ENCODE measurements at places on chromosomes 2 and 18.

- DNase-seq, result no peak
Measured at GRCh38 chr2:202494300-202495229, 118.4 kb downstream of the BMPR2 start.

DNA sequence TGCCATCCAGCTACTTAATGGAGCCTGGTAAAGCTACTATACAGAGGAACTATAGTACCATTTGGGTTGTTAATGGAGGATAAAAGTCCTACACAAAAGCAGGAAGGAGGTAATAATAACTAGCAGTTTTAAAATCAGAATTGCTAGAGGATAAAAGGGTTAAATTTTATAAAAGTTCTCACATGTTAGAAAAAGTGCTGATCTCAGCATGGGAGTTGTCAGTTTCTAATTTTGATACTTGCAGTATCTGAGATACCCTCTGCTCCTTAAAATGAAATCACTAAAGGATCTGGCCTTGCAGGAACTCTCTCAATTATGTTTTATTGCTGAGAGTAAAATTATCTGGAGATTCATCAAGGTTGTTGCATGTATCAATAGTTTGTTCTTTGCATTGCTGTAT, 272.2 kb upstream of the GYPC start:
- DNase-seq, result no peak

GRCh38 chr2:70574109-70574508, 20.5 kb upstream of the TGFA start:
- no peak for DNase-seq

DNA sequence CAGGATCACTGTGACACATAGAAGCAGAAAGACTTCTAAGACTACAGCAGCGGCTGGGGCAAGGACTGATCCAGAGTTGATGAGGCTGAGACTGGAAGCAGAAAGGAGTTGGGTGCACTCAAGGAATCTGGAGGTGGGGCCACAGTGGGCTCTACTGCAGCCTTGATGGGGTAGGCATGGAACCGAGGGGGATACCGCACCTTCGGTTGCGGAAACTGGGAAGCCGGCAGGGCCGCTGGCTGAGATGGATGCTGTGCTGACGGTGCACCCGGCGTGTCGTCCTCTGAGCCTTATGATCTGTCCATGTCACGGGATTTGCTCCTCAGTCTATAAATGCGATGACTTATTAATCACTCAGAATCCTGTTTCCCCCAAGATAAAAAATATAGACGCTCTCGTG, 473.5 kb upstream of the MYT1L start:
- no peak for DNase-seq

GRCh38 chr2:208112969-208113368, 11.4 kb downstream of the CRYGD start:
- no peak for DNase-seq

GRCh38 chr2:30886080-30886479, 78.8 kb upstream of the CAPN13 start:
- no peak for DNase-seq

DNA sequence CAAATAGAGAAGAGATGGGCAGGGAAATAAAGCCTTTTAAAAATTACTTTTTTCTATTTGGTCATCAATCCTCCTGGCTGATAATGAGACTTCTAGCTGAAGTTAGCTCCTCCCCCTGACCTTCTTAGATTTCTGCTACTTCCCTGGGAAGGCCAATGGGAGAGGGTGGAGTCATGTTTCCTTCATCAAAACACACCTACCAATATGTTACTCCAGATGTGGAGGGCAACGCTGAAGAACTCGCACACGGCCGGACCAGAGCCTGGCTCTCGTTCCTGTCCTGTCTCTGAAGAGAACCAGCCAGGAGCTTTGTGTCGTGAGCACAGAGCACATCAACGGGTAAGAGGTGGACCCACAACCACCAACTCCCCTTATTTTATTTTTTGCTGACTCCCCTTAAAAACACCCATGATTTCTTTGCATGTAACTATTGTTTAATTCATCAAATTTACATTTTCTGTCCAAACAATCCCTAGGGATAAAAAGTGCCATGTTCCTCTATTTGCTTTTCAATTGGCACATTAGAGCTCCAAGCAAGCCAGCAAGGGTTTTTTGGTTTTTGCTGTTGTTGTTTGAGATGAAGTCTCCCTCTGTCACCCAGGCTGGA, 94.9 kb downstream of the ADD2 start:
- DNase-seq, result no peak

DNA sequence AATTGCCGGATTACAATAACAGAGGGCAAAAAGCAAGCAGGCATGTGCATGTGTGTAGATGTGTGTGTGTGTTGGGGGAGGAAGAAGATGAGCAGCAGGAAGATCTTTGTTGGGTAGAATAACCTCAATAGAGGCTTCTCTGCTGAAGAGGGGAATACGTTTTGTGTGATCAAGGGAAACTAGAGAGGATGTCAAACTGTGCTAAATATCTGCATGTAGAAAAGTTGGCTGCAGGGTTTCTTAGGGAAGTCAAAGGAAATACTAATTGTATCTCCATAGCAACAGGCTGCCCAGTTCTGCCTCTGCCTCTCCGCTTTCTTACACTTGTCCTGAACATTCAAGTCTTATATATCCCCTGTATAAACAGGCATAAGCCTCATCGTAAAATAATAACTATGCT, 190.1 kb upstream of the RND3 start:
- no peak for DNase-seq

- DNase-seq, result no peak
Measured at GRCh38 chr2:47062681-47063537, 92.2 kb downstream of the STPG4 start.

DNA sequence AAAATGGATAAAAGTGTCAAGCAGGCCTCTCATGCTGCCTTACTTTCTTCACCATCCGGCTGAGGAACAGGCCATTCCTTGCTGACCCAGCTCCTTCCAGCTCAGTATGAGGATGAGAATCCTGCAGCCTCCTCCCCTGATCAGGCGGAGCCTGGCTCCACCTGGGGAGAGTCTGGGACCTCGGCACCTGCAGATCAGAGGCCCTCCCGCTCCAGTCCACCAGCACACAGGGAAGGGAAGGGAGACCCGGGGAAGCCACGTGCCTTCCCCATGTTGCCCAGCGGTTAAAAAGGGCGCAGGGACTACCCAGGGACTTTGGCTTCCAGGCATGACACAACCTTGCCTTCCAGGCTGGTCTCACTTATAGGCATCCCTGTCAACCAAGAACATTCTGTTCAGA, 172.0 kb downstream of the NDUFA10 start:
- no peak for DNase-seq

GRCh38 chr2:221876016-221876415, 303.9 kb upstream of the EPHA4 start:
- DNase-seq, result no peak

DNA sequence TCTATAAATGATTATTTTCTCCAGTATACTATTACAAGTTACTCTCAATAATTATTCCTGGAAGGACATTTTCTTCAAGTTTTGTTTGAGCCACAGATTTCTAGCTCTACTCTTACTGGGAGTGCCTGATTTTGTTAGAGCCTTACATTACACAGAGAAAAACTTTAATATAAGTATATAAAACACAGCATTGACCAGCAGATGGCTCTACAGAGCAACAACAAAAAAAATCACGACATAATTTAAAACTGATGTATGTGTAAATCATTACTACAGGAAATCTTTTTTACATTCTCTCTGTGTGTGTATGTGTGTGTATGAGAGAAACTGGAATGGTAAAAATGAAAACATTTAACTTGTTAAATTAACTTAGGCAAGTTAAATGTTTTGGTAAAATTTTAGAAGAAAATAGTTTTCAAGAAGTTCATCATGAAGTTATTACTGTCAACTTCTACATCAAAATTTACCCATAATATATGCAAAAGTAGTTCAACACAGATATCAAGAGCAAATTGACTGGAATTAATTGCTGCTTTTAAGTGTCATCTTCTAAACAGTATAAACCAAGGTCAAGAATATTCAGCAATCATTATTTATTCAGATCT, 103.3 kb downstream of the MDH1 start:
- DNase-seq, result peak; percentile 40

GRCh38 chr2:26946841-26947784, 23.3 kb upstream of the MAPRE3 start:
- DNase-seq, result no peak

DNA sequence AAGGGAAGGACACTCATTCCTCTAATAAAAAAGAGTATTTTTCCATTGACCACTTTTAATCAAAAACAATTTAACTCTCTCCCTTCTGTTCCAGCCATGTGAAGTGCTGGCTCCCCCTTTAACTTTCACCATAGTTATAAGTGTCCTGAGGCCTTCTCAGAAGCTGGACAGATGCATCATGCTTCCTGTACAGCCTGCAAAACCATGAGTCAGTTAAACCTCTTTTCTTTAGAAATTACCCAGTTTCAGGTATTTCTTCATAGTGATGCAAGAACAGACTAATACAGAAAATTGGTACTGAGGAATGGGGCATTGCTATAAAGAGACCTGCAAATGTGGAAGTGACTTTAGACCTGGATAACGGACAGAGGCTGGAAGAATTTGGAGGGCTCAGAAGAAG, 643.6 kb upstream of the DDX18 start:
- DNase-seq, result no peak

DNA sequence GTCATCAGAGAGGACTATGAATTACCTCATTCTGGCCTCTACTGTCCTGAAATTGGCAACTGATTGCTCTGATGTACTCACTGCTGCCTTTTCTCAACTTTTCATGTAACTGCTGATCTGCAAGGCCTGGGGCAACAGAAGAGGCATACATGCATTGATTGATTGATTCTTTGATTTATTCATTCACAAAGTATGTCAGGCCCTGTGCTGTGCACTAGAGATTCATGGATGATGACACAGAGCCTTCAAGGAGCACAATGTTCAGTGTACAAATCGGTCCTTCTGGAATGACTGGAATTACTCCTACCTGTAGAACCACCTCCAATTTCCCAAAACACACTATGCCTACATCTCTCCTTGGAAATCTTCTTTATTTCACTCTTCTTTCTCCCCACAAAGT, 111.3 kb downstream of the LRATD1 start:
- DNase-seq, result no peak

DNA sequence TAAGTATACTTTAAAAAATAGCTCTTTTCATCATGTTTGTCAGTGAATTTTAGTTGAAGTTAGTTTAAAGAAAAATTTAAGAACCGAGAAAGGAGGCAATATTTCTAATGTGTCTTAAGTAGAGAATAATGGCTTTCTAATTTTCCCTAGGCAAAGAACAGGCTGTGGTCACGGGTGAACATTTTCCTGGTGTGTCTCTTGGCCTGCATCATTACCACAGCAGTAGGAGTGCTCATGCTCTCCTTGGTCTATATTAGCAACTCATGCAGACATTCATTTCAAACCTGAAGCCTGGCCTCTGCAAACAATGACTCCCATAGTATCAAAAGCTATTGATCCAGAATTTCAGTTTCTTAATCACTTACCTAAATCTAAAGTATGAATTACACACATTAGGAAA, 57.4 kb downstream of the C18orf54 start:
- no peak for DNase-seq

GRCh38 chr2:106816974-106817373, 69.0 kb downstream of the ST6GAL2 start:
- DNase-seq, result no peak

DNA sequence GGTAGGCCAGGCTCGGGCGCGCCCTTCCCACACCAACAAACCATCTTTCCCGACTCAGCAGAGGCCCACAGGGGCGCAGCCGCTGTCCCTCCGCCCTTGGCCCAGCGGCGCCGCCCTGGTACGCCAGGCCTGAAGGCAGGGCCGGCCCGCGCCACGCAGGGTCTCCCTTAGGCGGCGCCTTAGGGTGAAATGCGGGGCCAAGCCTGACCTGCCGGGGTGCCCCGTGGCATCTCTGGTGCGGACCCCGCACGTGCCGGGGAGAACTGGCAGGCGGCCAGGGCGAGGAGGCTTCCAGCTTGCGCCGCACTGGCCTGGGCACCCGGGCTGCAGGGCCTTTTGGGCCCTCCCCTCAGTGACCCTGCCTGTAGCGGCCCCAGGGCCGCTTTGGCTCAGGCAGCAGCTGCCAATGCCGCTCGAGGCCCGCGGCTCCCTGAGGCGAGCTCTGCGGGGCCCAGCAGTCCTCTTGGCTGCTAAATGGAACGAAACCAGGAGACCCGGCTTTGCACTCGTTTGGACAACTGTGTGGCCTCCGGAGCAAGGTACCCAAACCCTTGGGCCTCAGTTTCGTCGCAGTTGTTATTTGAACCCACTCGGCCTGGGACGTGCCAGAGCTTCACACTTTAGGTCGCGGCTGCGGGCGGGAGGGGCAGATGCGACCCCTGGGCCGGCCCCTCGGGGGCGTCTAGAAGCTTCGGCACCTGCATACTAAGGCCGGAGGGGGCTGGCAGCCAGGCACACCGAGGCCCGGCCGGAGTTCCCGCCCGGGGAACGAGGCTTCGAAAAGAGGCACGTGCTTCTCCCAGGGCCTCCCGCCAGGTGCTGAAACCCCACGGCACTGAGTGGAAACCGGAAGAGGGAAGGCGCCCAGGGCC, 8.5 kb downstream of the OTX1 start:
- no peak for DNase-seq

- no peak for DNase-seq
Measured at GRCh38 chr2:230075988-230076631, 7.4 kb upstream of the SLC16A14 start.

GRCh38 chr2:158815658-158816057, 20.5 kb downstream of the DAPL1 start:
- peak; percentile 46 for DNase-seq

GRCh38 chr2:216685327-216685875, 9.9 kb downstream of the IGFBP5 start:
- DNase-seq, result no peak

DNA sequence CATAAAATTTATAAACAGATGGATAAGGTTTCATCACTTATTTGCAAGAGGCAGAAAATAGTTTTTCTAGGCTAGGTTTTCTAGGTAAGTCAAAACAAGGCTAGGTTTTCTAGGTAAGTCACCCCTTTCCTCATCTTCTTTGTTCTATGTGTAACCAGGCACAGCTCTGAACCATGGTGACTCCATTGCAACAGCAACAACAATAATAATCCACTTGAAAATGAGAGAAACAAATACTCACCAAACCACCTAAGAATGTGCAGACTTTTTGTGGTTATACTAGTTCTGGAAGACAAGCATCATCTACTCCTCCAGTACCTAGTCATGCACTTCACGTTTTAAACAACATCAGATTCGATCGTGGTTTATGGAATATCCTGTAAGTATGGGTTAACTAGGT, 237.4 kb upstream of the ACVR2A start:
- DNase-seq, result no peak

DNA sequence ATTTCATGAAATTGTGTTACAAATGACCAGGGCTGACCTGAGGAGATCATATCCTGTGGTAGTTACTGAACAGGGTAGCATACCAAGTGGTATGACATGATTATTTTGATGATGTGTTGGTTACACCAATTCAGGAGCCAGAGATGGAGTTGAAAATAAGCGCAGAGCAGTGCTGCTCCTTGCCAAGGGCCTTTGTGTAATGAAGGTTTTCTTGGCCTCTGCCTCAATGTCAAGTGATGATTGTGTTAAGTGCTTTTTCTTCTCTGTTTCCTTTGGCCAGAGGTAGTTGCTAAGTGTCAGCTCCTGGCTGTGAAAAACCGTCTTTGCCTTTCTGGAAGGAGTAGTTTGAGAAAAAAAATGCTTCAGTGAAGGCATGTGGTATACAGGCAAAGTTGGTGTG, 131.2 kb downstream of the CERS6 start:
- peak; percentile 20 for DNase-seq

GRCh38 chr2:111068435-111069058, 52.2 kb upstream of the BCL2L11 start:
- DNase-seq, result no peak

GRCh38 chr2:142425551-142425950, 294.7 kb upstream of the LRP1B start:
- no peak for DNase-seq

GRCh38 chr2:179513181-179513580, 248.5 kb upstream of the SESTD1 start:
- DNase-seq, result no peak

All from NCI-H446 (cell line).